Suprapubic skin (tissue), 4 donors: ENCODE measurements at places on chromosomes 3 and 15.
A peak's percentile ranks its signal among the peaks of the same experiment; 100 is the strongest.

GRCh38 chr3:124639406-124640237, 90.6 kb upstream of the UMPS start:
- DNase-seq: no peak

DNA sequence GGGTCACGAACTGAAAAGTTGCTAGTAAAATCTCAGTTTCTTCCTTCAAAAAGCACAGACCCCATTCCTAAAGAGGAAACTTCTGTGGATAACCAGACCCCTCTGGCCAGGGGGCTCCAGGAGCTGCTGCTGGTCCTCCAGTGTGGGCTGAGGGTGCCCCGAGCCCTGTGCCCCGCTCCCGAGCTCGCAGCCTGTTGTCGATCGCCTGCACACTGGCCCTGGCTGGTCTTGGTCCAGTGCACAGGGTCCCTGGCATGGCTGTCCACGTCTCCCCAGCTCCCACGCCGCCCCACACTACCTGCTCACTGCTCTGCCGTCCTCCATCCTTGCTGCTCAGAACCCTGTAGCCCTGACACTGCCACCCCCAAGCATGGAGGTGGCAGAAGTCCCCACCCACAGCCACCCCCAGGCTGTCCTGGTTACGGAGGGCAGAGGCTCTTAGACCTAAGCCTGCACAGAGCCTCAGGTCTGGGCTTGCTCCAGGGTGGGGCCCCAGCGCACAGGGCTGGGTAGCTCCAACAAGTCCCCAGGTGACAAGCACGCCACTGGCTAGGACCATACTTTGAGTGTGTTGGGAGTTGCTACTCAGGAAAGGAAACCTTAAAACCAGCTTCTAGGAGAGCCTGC, 87.0 kb downstream of the PLXNA1 start:
- peak; percentile 50 for DNase-seq

DNA sequence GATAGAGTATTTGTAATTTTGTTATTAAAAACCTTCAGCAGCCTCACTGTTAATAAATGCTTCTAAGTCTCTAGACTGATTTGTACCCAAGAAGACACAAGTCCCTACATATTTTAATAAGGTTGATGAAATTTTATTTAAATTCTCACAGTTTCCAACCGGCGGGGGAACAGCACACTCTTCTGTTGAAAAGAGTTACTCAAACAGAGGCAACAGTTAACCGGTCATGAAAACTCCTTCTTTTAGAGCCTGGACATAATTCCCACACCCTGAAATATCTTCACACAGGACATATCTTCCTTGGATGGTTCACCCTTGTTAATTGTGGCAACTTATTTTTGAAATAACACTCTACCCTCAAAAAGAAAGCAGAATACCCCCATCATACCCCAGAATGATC, 278.8 kb downstream of the FOXP1 start:
- no peak for DNase-seq

- DNase-seq: no peak
Observed at GRCh38 chr15:88378188-88378637, 89.0 kb downstream of the MRPL46 start.

DNA sequence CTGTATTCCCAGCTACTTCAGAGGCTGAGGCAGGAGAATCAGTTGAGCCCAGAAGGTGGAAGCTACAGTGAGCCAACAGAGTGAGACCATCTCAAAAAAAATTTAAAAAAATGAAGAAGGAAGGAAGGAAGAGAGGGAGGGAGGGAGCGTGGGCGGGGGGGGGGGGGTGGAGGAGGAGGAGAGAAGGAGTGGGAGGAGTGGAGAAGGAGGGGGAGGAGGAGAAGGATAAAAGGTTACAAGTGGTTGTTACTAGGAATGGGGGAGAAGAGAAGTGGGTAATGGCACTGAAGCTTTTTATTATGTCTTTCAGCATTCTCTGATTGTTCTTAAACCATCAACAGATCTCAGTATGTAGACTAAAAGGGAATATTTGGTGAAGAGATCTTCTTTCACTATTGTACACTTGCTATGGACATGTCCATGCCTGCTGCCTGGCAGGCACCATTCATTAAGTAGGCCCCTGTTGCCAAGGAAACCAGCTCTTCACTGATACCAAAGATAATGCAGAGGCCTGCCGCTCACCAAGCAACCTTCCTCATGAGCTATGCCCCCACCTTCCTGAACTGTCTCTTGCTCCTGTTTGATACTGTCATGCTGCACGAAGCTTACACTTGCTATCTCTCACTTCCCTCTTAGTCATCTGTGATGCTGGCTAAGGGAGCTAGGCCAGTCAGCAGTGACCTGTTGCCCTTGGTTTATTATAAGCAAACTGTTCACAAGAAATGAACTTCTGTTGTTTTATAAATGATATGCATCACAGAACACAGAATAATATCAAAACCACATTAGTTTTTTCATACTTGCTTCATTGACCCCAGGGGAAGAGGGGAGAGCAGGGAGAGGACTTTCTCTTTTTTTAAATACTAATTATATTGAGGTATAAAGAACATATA, 23.1 kb downstream of the EPM2AIP1 start:
- no peak for DNase-seq

GRCh38 chr15:62269504-62269903, 104.4 kb upstream of the C2CD4B start:
- no peak for DNase-seq

GRCh38 chr3:140019946-140020345, 85.0 kb downstream of the CLSTN2 start:
- DNase-seq: no peak

DNA sequence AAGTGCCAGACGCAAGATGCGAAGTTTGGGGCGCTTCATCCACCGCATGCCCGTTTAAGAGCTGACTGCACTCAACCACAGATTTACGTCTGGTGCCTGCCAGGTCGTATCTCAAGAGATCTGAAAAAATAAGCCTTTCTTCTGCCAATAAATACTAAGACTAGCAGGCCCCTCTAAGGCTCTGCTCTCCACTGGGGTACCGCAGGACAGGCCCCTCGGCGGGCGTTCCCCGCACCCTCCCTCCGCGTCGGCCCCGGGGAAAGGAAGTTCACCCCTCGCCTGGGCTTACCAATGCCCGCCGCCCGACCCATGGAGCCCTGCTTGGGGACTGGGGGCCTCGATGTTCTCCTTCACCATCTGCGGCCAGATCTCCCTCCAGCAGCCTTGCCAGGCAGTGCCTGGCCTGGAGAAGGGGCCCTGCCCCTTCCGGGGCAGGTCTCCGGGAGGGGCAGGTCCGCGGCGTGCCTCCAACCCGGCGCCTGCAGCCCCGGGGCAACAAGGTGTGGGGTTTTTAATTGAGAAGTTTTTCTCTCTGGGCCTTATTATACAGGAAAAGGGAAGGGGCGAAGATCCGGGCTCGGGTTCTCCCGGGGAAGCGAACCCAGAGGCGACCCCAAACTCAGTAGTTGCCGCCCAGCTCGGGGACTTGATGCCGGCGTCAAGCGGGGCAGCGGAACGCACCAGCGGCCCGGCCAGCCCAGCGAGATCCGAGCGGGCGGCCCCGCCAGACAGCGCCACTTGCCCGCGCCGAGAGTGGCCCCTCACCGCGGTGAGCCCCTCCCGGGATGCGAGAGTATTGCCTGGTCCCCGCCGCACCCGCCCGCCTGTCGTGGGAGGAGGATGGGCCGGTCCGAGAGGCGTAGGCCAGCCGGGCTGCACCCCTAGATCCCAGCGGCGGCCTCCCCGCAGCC, 735 bp downstream of the GOLGA8B start:
- no peak for DNase-seq

DNA sequence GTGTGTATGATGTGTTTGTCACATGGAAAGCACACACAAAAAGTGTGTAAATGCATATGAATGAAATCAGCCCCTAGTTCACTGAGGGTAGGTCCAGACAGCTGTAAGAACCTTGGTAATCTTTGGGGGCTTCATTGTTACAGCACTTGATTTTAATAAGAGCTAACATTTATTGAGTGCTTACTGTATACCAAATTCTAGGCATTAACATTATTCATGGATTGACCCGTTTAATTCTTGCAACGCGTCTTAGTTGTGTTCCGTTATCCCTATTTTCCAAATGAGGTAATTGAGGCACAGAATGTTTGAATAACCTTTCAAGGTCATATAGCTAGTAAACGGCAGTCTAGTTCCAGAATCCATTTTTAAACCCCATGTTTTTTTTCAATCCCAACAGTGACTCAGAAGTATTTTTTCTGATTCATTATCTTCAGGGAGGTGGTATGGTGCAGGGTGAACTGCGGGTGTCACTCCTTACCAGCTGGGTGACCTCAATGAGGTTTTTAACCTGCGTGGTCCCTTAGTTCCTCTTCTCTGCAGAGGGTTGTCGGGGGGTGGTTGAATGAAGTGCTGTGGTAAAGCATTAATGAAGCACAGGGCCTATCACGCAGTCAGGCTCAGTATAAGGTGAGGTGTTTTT, 14.2 kb downstream of the RAB8B start:
- DNase-seq: no peak

DNA sequence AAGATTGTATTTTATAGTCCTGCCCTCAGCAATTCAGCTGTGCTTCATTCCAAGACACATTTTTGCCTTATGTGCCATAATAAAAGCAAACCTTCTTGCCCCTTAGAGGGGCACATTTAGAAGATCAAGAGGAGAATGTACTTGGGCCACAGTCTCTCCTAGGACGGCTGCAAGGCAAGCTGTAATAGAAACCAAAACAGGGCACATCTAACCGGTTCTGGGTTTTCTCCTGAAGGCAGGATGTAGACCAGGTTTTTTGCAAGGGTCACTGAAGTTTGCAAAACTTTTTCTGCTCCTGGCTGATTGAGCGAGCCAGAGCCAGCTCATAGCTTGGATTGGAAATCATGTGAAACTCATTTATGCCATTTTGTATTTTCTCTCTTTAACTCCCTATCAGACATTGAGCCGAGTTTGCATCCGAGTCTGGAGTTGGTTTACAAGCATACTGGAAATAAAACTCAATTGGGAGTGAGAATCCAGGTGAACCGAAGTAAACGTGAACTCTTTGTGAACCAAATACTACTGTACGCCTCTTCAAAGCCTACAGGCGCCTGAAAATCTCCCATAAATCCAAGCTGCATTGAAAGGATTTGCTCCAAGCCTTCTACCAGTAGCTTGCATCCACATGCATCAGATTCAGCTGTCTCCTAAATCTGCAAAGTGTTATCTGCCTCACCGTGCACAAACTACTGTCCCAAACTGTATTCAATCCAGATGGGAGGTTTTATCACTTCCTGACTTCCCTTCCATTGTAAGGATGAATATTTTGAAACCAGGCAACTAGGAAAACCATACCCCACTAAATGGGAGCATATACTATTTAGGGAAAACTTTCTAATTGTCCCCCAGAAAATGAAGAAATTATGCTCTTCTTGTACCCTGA, 60.9 kb upstream of the TSC22D2 start:
- no peak for DNase-seq

- no peak for DNase-seq
Observed at GRCh38 chr3:178063461-178063860, 472.8 kb upstream of the KCNMB2 start.

GRCh38 chr15:44883199-44883877, 73.1 kb upstream of the TERB2 start:
- no peak for DNase-seq

- no peak for DNase-seq
Observed at GRCh38 chr3:114953800-114954199, 193.3 kb downstream of the ZBTB20 start.

DNA sequence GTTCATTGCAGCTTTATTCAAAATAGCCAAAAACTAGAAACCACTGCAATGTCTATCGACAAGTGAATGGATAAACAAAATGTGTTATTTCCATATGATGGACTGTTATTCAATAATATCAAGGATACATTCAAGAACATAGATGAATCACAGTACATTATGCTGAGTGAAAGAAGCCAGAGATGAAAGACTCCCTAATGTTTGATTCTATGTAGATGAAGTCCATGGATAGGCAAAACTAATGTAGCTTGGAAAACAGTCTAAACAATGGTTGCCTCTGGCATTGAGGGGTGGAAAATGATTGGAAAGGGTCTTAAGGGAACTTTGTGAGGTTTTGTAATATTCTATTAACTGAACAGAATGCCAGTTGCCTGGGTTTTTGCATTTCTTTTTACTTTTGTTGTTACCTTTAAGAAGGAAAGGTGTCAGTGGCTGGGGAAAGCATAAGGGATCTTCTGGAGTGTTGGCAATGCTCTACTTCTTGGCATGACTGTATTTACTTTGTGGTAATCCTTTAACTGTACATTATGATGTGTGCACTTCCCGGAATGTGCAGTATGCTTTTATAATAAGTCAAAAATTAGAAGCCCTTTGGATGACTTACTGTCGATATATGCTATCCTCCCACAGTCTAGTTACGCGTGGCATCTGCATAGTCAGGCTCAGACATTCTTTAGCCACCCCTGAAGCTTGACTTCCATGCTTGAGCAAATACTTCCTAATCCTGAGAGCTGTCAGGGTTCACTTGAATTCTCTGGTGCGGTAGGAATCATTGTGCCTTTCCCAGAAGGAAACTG, 20.5 kb upstream of the ATP10A start:
- no peak for DNase-seq

DNA sequence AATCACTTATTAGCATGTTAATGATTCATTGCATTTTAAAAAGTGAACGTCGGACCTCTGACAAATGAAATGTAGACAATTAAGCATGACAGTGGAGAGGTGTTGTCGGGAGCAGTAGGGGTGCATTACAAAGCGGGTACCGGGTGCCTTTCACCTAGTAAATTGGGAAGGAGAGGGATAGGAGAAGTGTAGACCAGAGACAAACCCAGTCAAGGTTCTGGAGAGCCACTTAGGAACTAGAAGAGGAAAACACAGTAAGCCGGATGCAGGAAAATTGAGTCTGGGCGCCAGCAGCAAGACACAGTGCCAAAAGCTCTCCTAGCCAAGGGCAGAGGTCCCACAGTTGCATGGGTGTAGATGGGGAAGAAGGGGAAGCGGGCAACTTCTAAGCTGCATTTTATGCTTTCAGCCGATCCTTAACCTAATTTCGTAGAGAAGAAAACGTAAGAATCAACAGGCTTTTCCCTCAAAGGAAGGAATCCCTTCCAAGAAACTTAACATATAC, 3.1 kb upstream of the CERS3 start:
- no peak for DNase-seq

GRCh38 chr3:38662544-38662943, 13.1 kb upstream of the SCN5A start:
- DNase-seq: no peak

- no peak for DNase-seq
Observed at GRCh38 chr3:102712896-102713295, 278.1 kb downstream of the ZPLD1 start.

GRCh38 chr3:141482245-141482922, 4.4 kb upstream of the RASA2 start:
- DNase-seq: no peak

GRCh38 chr15:50907601-50908208, 778 bp upstream of the AP4E1 start:
- no peak for DNase-seq

DNA sequence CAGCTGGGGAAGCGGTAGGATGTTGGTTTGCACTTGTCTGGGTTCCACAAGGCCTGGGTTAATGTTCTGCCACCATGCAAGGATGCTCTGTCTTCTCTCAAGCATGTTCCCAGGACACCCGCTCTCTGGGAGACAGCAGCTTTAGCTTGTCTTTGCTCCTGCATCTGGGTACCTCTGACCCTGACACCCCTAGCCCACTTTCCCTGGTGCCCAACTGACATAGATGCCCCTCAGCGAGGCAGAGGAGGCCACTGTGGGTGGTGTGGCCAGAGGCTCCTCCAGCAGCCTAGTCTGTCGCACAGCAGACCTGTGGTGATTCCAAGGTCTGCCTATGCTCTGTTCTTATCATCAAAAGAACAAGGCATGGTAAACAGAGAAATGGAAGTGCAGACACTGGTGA, 83.6 kb upstream of the ALDH1L1 start:
- DNase-seq: no peak
